ENCODE measurements at places on chromosomes 2 and 18.

DNA sequence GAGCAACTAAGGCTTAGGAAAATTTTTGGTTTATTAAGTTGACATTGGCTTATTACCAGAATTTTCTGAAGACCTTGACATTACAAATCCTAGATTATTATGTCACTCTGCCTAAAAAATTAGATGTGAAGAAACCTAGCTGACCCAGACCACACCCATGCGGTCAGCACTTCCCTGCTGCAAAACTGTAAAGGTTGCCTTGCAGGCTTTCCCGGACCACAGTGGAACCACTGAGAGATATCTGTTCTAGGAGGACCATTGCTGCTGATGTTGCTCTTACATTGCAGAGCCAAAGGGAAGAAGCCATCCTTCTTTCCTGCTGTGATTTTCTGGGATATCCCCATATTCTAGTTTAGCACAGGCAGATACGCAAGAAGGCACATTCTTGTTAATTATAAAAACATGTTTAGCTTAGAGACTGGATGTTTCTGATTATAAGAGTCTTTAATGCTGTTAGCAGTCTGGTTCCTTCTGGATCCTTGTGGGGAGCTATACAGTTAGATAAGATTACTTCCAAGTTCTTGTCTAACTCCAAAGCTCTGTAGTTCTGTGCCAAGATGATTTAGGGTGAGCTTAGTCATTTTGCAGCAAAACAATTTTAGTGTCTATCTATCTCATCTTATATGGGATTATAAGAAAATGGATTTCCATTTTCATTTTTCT, 70.2 kb downstream of the AOX1 start:
- no peak for DNase-seq

DNA sequence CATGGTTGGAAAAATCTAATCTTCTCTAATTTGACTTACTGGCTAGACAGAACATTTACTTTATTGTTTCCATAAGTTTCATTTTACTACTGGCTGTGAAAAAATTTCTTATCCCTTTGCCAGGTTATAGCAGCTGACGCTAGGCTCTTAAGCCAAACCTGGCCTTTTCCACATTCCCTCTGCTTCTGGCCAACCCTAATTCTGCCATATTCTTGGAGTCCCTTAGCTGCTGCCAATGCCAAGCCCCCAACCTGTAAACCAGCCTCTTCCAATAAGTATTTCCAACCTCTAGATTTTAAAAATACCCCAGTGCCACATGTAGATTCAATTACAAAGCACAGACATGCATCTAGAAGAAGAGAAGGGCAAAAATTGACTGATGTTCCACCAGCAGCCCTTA, 452.3 kb upstream of the MEX3C start:
- DNase-seq, result no peak

DNA sequence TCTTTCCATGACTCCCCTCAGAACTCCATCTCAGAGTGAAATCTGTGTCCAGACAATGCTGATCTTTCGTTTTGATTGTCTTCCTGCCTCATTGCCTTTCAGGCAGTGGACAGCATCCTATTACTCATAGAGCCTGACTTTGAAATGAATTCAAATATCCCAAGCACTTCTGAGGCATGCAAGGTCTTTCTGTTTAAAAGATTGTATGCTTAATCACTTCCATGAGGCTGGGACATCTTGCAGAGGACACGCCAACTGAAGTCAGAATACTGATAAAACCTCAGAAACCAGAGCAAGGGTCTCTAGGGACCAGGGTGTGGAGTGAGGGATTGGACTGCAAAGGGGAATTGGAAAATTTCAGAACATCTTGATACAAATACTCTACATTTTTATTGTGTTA, 836.5 kb upstream of the ID2 start:
- peak; percentile 99 for DNase-seq

- peak; percentile 96 for DNase-seq
Observed at GRCh38 chr2:11389551-11390398, 45.3 kb upstream of the ROCK2 start.

- no peak for DNase-seq
Observed at GRCh38 chr18:43588838-43589237, 311.5 kb upstream of the SYT4 start.

DNA sequence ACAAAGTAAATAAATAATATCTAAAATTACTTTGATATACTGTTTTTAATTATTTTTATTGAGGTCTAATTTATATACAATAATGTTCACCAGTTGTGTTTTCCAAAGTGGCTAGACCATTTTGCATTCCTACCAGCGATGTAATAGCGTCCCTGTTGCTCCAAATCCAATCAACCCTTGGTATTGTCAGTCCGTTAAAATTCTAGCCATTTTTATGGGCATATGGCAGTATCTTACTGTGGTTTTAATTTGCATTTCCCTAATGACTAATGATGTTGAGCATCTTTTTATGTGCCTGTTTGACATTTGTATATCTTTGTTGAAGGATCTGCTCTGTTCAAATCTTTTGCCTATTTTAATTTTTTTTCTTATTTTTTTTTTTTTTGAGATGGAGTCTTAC, 185.0 kb downstream of the PRPF40A start:
- DNase-seq, result no peak

GRCh38 chr2:234533626-234534025, 36.7 kb upstream of the ARL4C start:
- no peak for DNase-seq

GRCh38 chr2:10022041-10022421, 21.3 kb upstream of the KLF11 start:
- DNase-seq, result no peak

DNA sequence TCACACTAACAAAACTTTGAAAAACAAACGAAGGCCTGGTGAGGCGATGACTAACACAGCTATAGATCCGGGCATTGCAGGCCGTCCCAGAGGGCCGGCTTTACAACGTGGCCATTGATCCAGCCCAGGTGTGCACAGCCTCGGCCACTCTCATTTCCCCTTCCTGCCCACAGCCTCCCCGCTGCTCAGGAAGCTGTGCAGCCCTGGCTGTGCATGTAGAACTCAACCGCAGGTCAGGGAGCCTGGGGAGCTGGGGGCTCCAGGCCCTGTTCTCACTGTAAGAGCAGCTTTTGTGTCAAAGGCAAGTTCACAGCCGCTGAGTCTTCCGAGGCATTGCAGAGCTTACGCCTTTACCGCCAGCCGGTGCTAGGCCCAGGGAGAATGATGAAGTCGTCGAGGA, 87.2 kb downstream of the LONRF2 start:
- no peak for DNase-seq

- DNase-seq, result no peak
Observed at GRCh38 chr2:202530038-202530437, 104.7 kb upstream of the FAM117B start.

- no peak for DNase-seq
Observed at GRCh38 chr2:28234807-28235206, 157.9 kb upstream of the FOSL2 start.

GRCh38 chr2:100893392-100894104, 73.6 kb downstream of the NPAS2 start:
- DNase-seq, result peak; percentile 57

DNA sequence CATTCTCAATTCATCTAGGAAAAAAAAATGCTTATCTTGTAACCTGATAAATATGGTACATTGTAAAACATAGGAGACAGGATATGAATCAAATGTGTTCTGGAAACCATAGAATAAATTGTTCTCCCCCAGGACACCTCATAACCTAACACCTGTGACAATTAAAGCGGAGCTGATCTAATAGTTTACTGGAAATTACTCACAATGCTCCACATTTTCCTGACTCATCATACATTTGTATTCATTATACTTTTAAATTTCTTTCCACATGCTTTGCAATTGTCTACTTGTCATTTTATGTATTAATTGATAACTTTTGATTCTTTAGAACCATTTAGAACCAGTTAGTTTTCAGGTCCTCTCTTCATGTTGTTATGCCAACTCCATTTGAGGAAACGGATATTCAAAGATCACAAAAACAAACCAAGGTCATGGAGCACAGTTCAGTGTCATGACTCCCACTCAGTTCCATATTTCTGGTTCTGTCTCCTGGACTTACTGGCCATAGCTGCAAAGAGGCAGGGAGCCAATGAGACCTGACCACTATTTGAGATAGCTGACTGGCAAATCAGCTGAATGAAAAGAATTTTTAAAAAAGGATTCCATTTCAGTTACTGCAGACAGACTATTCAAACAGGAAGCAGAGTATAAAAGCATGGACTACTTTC, 128.5 kb downstream of the CALCRL start:
- DNase-seq, result no peak

DNA sequence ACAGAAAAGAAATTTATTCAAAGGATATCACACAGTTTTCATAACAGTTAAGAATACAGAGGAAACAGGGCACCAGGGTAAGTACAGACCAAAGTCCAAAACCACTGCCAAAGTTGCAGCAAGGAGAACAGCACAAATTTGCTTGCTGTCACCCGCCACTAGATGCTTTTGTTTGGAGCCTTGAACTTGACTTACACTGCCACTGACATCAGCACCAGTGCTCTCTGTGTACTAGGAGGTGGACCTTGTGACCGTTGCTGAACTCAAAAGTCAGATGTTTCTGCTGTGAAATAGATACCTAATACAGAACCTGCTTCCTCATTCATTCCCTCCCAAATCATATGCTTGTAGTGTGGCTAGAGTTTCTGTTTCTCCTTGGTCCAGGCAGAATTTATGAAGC, 578.3 kb upstream of the TMEFF2 start:
- DNase-seq, result no peak

DNA sequence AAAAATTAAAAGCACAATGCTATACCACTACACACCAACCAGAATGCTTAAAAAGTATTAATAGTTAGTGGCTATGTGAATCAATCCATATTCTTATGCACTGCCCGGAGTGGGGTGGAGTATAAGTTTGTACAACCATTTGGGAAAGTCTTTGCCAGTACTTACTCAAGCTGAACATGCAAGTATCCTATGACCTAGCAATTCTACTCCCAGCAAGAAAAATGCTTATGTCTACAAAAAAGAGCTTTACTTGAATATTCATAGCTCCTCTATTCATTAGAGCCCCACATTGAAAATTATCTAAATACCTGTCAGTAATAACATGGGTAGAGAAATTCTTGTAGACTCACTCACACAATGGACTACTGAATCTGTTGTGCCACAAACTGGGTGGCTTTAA, 21.4 kb upstream of the CNOT11 start:
- DNase-seq, result no peak

DNA sequence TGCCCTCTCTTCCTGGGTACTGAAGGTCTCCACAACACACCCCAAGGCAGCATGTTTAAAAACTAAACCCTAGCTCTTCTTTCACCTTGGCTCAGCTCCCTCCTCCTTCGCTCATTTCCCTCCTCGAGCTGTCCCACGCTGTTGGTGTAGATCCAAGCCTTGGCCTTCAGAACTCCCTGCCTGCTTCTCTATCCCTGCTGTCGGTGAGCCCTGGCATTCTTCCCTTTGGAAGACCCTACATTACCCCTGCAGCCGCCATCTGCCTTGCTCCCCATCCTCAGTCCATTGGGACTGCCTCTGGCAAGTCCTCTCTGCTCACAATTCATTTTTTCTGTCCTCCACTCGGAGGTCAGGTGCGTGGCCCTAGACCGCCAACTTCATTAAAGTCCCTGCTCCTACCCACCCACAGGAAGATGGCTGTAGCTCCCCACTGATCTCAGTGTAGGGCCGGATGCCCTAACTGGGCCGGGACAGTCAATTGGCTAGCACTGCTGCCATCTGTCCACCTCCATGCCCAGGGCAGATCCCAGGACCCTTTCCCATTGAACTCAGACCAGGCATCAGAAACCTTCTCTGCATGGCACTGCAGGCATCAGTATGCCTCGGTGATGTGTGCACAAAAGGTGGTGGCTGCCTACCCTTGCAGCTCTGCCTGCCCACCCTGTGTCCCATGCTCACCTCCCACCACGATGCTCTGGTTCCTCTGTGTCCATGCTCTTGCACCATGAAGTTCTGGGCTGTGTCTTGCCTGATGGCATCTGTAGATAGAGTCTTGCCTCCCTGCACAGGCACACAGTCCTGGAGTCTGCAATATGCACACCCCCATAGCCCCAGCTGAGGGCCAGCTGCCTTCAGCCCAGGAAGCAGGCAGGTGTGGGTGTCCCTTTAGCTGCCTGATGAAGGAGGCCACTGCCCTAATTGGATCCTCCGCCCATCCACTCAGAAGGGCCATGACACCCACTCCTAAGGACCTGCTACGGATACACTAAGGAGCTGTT, 5.7 kb downstream of the AMER3 start:
- DNase-seq, result no peak

DNA sequence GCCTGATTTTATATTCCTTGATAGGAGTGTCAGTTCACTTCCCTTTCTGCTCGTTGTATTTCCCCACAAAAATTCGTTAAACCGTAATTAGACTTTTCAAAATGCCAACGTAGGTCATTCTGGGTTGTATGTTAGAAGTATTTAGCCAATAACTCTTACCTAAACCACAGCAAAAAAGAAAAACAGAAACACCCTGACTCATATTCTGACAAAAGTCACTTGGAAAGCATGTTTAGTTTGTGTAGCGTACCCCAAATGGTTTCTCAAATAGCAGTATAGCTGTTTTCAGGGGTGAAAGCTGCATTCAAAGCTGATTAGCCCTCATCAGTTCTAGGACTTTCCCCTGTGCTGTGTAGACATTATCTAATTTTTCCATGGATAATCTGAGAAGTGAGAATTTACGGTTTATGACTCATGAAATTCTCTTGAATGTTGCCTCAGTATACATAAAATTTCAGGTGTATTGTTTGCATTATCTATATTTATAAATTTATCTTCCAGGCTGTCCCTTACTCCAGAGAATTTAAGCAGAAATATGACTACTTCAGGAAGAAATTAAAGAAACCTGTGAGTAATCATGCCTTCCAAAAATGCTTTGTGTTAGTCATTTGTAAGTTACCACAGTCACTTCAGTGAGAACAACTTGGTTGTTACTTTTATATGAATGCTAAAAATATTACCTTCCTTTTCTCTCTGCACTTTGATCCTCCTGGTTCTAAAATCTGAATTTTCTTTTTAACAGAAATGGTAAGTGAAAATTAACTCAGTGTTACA, 264.9 kb downstream of the ALPK2 start:
- peak; percentile 42 for DNase-seq

GRCh38 chr2:237309011-237309410, 105.0 kb downstream of the COL6A3 start:
- DNase-seq, result peak; percentile 39

DNA sequence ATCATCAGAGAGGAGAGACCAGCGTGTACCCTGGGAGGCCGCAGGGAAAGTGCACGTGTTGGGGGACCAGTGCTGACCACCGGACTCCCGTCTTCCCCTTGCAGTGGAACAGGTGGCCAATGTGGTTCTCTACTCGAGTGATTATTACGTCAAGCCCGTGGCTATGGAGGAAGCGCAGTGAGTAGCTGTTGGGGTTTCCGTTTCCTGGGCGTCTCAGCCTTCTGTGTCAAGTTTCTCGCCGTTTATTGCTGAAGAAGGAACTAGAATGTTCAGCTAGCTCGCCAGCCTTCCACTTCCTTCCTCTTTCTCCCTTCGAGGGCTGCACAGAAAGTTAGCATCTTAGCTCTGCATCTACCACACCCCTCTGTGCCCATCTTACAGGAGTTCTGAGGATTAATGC, 22.8 kb upstream of the DGKD start:
- no peak for DNase-seq
